ENCODE measurements at places on chromosomes 5 and 9.

DNA sequence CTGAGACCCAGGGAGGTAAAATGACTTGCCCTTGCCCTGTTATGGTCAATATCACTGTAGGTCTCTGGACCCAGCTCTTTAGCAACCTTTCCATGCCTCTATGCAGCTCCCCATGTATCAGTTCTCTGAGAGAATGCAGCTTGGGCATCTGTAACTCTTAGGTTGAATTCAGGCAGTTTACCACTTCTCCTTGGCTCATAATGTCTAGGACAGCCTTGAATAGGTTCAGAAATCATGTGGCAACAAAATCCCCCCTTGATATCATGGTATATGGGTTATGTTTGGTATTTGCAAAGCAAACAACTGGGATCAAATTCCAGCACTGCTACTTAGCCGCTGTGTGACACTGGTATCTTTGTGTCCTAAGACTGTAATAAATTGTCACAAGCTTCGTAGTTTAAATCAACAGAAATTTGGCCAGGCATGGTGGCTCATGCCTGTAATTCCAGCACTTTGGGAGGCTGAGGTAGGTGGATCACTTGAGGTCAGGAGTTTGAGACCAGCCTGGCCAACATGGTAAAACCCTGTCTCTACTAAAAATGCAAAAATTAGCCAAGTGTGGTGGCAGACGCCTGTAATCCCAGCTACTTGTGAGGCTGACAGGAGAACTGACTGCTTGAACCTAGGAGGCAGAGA, 10.7 kb upstream of the SUB1 start:
- H3K36me3 ChIP-seq, result no peaks in the 10 kb centered on the region
- H3K4me1 ChIP-seq, result no peaks in the 10 kb centered on the region
- DNase-seq, result no peak
- H3K27ac ChIP-seq, result no peak overlapping the region
- no peak overlapping the region for H3K4me3 ChIP-seq
- H3K27me3 ChIP-seq, result peaks cover 8% of the 10 kb centered on the region

- H3K4me1 ChIP-seq, result peaks cover 37% of the 10 kb centered on the region
- peak overlapping the region; percentile 99 for H3K27ac ChIP-seq
- H3K36me3 ChIP-seq, result peaks cover 26% of the 10 kb centered on the region
- peak; percentile 77 for DNase-seq
- H3K27me3 ChIP-seq, result no peaks in the 10 kb centered on the region
These were observed 1.2 kb upstream of the SQSTM1 start for GRCh38 chr5:179819296-179820126.

DNA sequence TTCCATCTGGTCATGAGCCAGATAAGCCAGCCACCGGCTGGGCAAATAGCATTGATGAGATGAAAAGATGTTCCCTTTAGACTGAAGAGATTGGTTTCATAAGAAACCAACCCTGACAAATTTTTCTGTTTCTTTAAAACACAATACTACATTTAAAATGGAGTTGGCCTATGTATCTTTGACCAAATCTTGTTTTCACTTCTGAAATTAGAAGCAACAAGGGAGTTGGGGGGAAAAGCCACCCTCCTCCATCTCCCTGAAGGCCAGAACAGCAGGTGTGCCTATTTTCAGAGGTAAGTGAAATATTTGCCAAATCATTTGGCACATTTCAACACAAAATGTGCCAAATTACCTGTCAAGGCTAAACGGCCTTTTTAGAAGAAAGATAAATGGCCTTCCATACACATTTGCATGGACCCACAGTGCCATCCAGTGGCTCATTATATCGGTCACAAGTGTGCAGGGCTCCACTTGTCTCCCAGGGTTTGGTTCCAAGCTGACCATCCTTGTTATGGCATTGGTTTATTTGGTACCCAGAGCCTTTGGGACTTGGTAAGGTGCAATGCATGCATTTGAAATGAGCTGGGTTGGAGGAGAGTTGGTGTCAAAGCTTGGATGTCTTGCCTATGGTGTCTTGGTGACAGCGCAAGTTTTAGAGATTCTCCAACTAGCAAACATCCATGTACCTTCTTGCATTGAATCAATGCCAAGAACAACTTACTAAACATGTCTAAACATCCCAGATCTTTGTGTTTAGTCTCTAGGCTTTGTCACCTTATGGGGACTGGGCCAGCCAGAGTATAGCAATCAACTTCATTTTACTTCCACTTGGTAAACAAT, 372.0 kb upstream of the KIF2A start:
- no peaks in the 10 kb centered on the region for H3K36me3 ChIP-seq
- no peak overlapping the region for H3K4me3 ChIP-seq
- peak; percentile 29 for DNase-seq

GRCh38 chr5:148957591-148958202, 105.2 kb downstream of the SH3TC2 start:
- H3K4me3 ChIP-seq, result no peak overlapping the region
- no peaks in the 10 kb centered on the region for H3K4me1 ChIP-seq
- H3K36me3 ChIP-seq, result no peaks in the 10 kb centered on the region
- no peaks in the 10 kb centered on the region for H3K27me3 ChIP-seq

DNA sequence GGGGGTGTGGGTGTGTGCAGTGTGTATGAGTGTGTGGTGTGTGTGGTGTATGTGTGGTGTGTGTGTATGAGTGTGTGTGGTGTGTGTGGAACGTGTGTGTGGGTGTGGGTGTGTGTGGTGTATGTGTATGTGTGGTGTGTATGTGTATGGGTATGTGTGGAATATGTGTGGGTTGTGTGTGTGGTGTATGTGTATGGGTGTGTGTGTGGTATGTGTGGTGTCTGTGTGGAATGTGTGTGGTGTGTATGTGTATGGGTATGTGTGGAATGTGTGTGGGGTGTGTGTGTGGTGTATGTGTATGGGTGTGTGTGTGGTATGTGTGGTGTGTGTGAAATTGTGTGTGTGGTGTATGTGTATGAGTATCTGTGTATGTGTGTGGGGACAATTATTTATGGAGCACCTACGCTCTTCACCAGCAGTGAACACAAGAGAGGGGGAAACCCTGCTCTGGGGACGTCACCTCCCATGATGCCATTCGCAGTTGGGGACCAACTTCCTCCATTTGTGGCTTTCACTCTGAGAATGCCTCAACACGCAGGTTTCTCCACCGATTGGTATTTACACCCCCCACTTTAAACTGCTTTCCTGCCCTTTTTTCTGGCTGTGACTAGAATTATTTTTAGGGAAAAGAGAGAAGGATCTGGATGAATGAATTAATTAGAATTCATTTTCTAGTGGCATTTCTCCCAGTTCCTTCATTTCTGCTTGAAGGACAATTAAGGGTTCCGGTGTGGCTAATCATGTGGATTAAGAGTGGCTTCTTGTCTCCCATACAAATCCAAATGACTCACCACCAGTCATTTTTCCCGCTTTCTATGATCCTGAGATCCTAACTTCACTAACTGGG, 238.1 kb downstream of the ROR2 start:
- no peaks in the 10 kb centered on the region for H3K27me3 ChIP-seq
- H3K4me1 ChIP-seq, result peaks cover 2% of the 10 kb centered on the region
- H3K36me3 ChIP-seq, result no peaks in the 10 kb centered on the region
- no peak overlapping the region for H3K4me3 ChIP-seq
- peak; percentile 37 for DNase-seq
- H3K27ac ChIP-seq, result no peak overlapping the region

- DNase-seq, result peak; percentile 92
- peaks cover 5% of the 10 kb centered on the region for H3K4me1 ChIP-seq
- no peak overlapping the region for H3K4me3 ChIP-seq
- no peaks in the 10 kb centered on the region for H3K36me3 ChIP-seq
These were observed 126.1 kb upstream of the PAPPA start for GRCh38 chr9:116027511-116027910.
